Activated CD4-positive, alpha-beta T cell treated with anti-CD3 and anti-CD28 coated beads, Interleukin-2, amount 50 U/mL, for 4 hours (primary cell): ENCODE measurements at places on chromosomes 11 and 22.

- no peak for DNase-seq
These were observed 790 bp downstream of the RAB1B start for GRCh38 chr11:66268952-66269905.

- no peak for DNase-seq
These were observed 122.1 kb upstream of the TTC12 start for GRCh38 chr11:113192121-113192925.

DNA sequence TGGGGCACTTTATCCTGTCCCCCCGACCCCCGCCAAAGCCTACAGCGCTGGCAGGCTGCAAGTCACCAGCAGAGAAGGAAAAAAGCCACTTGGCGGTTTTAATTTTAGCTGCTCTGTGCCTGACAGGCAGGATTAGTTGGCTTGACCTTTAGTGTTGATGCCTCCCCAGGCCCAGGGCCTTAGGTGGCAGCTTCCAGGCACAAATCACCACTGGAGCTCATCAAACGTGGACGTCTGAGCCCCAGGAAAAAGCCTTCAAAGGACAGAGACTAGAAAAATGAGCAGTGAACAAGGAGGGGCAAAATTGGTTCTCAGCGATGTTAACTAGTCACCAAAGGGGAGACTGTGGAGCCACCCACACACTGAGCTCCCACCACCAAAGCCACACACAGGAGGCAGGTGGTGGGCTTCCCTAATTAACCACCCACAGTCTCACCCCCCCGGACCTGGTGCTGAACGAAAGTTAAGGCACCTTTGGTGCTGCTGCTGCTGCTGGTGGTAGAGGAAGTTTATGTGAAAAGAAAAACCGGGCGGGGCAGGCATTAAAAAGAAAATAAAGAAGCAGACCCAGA, 4.4 kb upstream of the PYGM start:
- DNase-seq: peak; percentile 46

- DNase-seq: no peak
These were observed 11.2 kb upstream of the MDK start for GRCh38 chr11:46370253-46370652.

DNA sequence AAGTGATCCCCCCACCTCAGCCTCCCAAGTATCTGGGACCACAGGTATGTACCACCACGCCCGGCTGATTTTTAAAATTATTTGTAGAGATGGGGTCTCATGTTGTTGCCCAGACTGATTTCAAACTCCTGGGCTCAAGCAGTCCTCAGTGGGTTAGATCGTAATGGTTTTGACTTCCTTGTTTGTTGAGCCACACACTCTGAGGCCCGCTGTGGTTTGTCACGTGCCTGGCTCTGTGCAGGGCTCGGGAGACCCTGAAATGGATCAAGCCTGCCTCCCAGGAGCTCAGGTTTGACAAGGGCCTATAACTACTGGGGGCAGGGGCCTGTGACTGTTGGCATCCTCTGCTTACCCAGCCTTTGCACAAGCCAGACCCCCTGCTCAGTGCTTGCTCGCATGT, 68.1 kb downstream of the MPPED1 start:
- no peak for DNase-seq
